A549 treated with DMSO at 1 μM for 4 hours (cell line): ENCODE measurements at places on chromosomes 6 and 20. TPM values are rescaled to one million over a fixed set of nuclear protein-coding genes. Genes with fewer than 3 reads are reported as not detected.

Gene C20orf144
- 0.05 to 0.15 TPM (median 0.10 TPM) in 3 of 5 replicates, not detected in the others for total RNA-seq

Gene CCN6
- total RNA-seq = not detected in 5 replicates

Gene LRP11
- total RNA-seq = 32.7 to 48.4 TPM (median 43.0 TPM) in 5 replicates

Gene CFAP206
- 0.47 to 0.93 TPM (median 0.56 TPM) in 5 replicates for total RNA-seq
